ENCODE measurements at places on chromosomes 11 and 22.
A peak's percentile ranks its signal among the peaks of the same experiment; 100 is the strongest.

DNA sequence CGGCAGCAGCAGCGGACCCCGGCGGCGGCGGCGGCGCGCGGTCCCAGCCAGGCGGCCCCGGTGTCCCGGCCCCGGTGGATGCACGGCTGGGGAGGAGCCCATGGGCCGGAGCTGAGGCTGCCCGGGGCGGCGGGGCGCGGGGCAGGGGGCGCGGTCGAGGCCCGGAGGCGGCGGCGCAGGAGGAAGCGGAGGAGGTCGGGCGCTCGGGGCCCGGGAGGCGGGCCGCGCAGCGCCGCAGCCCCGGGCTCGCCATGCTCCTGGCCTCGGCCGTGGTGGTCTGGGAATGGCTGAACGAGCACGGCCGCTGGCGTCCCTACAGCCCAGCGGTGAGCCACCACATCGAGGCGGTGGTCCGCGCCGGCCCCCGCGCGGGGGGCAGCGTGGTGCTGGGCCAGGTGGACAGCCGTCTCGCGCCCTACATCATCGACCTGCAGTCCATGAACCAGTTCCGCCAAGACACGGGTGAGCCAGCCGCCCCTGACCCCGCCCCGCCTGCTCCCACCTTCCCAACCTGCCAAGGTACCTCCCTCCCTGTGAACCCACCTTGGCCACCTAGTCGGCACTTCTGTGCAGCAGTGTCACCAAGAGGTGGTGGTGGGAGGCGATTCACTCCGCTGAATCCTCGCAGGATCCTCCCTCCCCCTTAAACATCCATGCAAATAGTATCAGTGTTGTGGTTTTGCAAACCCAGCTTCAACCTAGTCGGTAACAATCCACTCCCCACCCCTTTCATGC, 580 bp downstream of the DTX4 start:
- H3K36me3 ChIP-seq = no peaks in the 10 kb centered on the region
- H3K4me1 ChIP-seq = peaks cover 22% of the 10 kb centered on the region
- no peak for DNase-seq
- peaks cover 7% of the 10 kb centered on the region for H3K27me3 ChIP-seq
- peak overlapping the region; percentile 50 for H3K4me3 ChIP-seq

GRCh38 chr11:112097734-112098528, 11.3 kb downstream of the SDHD start:
- no peaks in the 10 kb centered on the region for H3K4me1 ChIP-seq
- peaks cover 31% of the 10 kb centered on the region for H3K36me3 ChIP-seq
- H3K4me3 ChIP-seq = no peak overlapping the region
- no peak for DNase-seq

DNA sequence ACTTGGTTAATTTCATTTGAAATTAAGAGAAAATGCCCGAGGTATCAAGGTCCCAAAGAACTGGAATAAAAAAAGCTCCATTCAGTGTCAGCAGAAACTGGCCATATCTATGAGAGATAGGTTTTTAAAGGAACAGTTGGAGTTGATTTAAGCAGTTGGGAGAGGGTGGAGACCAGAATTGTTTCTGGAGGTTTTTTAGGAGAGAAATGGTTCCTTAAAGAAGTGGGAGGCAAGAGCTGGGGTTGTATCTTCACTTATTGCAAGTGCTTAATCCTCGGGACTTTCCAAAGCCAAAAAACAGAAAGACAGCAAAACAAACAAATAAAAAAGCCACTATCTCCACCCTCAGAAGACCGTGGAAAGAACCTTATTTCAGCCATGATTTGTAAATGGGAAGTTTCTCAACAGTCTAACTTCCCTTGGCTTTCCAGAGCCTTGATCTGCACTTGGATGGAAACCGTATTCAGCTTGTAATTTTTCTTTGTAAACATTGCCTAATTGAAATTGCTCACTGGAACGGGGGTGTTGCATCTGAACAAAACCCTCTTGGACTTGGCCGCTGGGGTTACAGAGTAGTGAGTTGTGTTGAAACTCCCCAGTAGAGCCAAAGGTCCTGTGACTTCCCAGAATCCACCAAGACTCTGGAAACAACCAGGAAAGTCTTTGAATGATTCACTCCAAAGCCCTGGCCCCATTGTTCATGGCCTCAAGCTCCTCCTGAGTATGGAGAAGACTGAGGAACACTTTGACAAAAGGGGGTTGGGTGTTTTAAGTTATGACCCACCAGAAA, 115.6 kb downstream of the SLC1A2 start:
- peaks cover 7% of the 10 kb centered on the region for H3K27me3 ChIP-seq
- H3K27ac ChIP-seq = no peak overlapping the region
- no peak for DNase-seq
- H3K36me3 ChIP-seq = no peaks in the 10 kb centered on the region
- H3K4me1 ChIP-seq = no peaks in the 10 kb centered on the region

GRCh38 chr11:10275714-10276113, 18.3 kb downstream of the SBF2 start:
- no peaks in the 10 kb centered on the region for H3K27me3 ChIP-seq
- H3K36me3 ChIP-seq = no peaks in the 10 kb centered on the region
- H3K27ac ChIP-seq = no peak overlapping the region

GRCh38 chr11:11070976-11071375, 213.1 kb upstream of the ZBED5 start:
- H3K36me3 ChIP-seq = no peaks in the 10 kb centered on the region
- H3K4me3 ChIP-seq = no peak overlapping the region
- no peak for DNase-seq

DNA sequence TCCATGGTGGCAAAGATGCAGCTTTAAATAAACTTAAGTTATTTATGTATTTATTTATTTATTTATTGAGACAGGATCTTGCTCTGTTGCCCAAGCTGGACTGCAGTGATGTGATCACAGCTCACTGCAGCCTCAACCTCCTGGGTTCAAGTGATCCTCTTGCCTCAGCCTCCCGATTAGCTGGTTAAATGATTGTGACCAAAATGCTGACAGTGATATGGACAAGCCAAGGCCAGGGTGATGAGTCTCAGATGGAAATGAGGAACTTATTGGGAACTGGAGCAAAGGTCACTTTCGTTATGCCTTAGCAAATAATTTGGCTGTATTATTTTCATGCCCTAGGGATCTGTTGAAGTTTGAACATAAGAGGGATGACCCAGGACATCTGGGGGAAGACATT, 9.3 kb upstream of the LRP5 start:
- no peak overlapping the region for H3K4me3 ChIP-seq
- no peaks in the 10 kb centered on the region for H3K36me3 ChIP-seq
- H3K4me1 ChIP-seq = peaks cover 6% of the 10 kb centered on the region
- no peak overlapping the region for H3K27ac ChIP-seq
- no peak for DNase-seq
- H3K27me3 ChIP-seq = no peaks in the 10 kb centered on the region

DNA sequence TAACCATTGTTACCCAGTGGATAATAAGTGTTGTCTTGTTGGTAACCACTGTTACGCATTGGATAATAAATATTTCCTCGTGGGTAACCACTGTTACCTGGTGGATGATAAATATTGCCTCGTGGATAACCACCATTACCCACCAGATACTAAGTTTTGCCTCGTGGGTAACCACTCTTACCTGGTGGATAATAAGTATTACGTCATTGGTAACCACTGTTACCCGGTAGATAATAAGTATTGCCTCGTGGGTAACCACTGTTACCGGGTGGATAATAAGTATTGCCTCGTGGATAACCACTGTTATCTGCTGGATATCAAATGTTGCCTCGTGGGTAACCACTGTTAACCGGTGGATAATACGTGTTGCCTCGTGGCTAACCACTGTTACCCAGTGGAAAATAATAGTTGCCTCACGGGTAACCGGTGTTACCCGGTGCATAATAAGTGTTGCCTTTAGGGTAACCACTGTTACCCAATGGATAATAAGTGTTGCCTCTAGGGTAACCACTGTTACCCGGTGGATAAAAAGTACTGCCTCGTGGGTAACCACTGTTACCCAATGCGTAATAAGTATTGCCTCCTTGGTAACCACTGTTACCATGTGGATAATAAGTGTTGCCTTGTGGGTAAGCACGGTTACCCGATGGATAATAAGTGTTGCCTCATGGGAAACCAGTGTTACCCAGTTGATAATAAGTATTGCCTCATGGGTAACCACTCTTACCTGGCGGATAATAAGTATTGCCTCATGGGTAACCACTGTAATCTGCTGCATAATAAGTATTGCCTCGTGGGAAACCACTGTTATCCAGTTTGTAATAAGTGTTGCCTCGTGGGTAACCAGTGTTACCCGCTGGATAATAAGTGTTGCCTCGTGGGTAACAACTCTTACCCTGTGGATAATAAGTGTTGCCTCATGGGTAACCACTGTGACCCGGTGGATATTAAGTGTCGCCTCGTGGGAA, 21.9 kb upstream of the NXPE4 start:
- no peaks in the 10 kb centered on the region for H3K27me3 ChIP-seq
- DNase-seq = no peak
- no peak overlapping the region for H3K27ac ChIP-seq
- H3K4me3 ChIP-seq = no peak overlapping the region
- H3K4me1 ChIP-seq = no peaks in the 10 kb centered on the region
- no peaks in the 10 kb centered on the region for H3K36me3 ChIP-seq

GRCh38 chr11:44228379-44228778, 81.6 kb downstream of the ALX4 start:
- no peak for DNase-seq
- no peak overlapping the region for H3K4me3 ChIP-seq
- no peak overlapping the region for H3K27ac ChIP-seq
- no peaks in the 10 kb centered on the region for H3K4me1 ChIP-seq
- peaks cover 6% of the 10 kb centered on the region for H3K36me3 ChIP-seq

GRCh38 chr11:11813288-11813962, 28.3 kb upstream of the USP47 start:
- DNase-seq = no peak
- H3K36me3 ChIP-seq = no peaks in the 10 kb centered on the region
- no peak overlapping the region for H3K27ac ChIP-seq
- H3K4me1 ChIP-seq = no peaks in the 10 kb centered on the region

Measured in A673 (cell line).